Hematopoietic multipotent progenitor cell (in vitro differentiated cells): ENCODE measurements at places on chromosomes 1 and 21. TPM values are rescaled to one million over a fixed set of nuclear protein-coding genes. Genes with fewer than 3 reads are reported as not detected.

DNA sequence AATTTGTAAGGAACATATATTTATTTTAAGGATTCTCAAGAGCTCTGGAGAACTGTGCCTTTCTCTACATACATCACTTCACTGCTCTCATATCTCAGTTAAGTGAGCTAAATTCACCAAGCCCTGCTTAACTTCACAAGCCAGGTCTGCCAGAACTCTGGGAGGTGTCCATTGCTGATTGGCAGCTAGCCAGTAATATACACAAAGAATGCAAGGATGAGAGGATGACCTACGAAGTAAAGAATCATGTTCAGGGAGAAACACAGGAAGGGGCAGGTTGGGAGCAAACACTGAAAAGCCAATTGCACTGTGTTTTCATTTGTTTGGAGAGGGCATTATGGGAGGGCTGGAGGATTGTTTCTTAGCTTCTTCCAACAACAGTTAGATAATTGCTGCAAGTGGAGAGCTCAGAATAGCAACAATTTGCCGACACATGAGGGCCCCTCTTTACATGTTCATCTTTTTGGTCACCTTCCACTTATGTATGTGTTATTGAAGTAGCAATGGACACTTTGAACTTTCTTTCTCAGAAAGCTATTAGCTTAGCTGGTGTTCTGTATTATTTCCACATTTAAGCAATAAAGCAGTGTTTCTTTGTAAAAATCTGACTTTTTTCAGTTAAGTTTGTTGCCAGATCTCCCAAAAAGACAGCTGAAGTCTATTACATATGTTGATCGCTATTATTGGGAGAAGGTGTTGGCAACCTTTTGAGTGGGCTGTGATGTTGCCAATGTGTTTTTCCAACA, 254.8 kb downstream of the LTN1 start:
- no peak for DNase-seq

DNA sequence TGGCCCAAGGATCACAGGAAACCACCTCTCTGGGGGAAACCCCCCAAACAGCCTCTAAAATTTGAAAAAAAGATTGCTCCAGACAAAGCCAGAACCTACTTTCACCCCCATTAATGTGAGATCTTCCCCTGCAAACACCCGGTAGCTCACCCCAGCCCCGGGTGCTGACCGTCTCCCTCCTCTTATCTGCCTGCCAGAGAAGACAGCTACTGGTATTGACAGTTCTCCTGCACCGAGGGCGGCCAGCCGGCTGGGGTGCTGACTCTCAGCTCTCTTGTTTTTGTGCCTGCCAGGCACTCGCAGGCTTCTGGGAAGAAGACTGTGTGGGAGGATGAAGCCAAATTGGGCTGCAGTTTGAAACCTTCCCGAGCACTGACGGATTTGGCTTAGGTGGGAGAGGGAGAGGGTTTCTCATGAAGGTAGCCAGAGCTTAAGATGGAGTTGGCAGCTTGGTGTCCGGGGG, 48.2 kb downstream of the RASSF5 start:
- no peak for DNase-seq

SCP2 gene
- total RNA-seq, result 26.1 TPM

GRCh38 chr21:32340863-32341848, 42.5 kb downstream of the MRAP start:
- DNase-seq, result no peak

DNA sequence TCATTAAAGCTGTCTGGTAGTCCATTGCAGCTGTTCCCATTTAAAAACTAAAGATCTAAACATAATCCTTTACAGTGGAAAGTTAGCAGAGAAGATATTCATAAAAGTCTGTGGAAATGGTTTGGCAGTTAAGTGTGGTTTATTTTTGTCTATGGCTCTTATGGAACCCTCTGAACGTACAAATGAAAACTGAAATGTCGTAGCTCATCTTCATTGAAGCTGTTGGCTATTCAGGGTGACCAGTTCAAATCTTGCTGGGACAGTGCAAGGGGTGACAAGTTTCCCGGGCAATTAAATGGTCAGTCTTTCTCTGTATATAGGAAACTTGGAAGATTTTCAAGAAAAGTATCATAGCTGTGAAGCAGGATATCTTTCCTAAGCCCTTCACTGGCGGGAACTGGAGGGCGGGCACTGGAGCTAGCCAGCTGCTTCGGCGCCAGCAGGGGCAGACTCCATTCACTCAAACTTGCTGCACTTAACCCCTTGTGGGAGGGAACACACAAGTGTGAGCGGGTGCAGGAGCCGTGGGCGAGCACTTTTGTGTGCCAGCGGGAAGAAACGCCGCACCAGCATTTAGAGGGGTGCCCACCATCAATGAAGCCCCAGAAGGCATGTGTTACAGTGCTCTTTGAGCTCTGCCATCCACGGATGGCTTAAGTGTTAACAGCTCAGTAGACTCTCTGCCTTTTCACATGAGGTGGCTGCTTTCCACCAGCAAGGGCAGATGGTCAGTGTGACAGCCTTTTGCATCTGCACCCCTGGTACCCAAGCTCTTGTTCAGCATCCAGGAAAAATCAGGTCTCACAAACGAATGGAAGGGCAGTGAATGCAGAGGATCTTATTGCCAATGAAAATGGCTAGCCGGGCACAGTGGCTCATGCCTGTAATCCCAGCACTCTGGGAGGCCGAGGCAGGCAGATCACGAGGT, 232.1 kb upstream of the KAZN start:
- DNase-seq, result no peak

GRCh38 chr1:85484264-85484663, 19.3 kb upstream of the DDAH1 start:
- no peak for DNase-seq
